ENCODE measurements at places on chromosomes 7 and 10.

GRCh38 chr7:44180631-44181030 is 8.6 kb downstream of the GCK start:
- DNase-seq = no peak

- peak; percentile 16 for DNase-seq
These were observed 516.4 kb upstream of the ZMIZ1 start for GRCh38 chr10:78552261-78552811.

DNA sequence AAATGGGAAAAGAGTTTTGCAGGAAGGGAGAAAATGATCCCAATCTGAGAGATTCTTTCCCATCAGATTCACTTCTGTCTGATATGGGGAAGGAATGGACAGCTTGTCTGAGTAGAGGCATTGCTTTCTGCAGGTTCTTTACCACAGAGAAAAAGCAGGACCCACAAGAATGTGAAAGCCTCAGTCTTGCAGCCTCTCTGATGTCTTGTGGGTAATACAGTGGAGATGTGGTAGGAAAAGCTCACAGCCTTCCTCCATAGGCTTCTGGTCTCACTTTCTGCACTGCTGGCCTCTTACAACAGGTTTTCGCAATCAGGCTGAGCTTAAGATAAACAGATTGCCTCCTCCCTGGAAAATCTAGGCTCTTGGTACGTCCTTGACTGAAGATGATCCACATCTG is 551 bp downstream of the IFIT1 start:
- peak; percentile 96 for DNase-seq

DNA sequence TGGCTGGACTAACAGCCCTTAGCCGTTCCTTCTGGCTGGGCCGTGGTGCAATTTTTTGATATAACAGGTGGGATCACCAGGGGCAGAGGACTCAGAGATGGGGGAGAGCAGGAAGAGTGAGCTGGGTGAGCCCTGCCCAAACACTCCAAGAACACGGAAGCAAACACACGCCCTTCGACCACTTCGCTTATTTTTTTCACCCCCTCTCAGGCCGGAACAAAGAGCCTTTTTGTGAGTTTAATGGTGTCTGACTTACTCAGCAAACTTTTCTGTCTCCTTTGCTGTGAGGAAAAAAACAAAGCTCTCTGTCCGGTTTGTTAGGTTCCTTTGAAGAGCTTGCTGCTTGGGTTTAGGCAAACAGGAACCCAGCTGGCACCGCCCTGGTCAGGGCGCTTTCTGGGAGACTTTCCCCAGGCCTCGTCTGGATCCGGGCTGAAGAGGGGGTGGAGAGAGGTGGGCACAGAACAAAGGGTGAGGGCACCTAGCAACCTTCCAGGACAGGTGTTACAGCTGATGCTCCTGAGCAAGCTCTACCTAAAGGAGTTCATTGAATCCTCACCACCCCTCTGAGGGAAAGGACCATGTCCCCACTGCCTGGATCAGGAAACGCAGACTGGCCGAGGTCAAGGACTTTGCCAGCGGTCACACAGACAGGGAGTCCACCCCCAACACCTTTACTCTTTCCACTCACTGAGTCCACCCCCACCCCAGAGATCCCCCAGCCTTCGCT is 23.3 kb downstream of the CALML3 start:
- no peak for DNase-seq

DNA sequence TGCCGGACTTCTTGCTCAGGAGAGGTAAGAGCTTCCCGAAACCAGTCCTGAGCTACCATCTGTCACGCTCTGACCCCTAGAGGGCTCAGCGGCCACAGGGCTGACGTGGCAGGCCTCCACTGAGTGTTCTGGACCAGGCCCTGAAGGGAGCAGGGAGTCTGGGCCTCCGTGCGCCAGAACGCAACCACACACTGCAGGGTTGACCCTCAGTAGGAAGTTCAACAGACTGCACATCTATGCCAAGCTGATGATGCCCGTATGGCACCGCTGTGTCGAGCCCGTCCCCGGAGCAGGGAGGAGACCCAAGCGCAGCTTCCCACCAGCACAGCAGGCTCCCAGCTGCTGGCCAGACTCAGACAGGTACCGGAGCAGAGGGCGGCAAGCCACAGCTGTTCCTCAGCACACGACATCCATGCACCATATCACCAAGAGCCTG is 39.2 kb downstream of the CAMK2B start:
- no peak for DNase-seq

DNA sequence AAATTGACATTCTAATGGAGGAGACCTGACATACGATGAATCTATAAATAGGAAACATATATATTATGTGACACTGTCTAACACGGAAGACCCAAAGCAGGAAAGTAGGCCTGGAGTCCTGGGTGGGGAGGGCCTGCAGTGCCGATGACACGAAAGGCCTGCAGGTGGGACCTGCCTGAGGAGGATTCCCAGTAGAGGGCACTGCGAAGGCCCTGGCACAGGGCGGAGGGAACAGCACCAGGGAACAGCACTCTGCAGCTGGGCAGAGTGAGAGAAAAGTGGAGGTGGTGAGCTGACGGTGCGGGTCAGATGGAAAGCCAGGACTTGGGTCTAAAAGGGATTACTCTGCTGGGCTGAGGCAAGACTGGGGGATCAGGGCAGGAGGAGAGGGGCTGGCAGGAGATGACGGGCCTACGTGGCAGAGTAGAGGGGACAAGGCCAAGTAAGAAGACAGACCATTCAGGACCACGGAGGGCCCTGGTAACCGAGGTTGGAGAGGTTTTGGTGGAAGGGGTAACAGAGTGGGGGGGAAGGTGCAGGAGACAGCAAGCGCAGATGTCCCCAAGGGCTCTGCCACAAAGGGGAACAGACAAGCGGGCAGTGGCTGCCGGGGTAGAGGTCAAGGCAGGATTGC is 8.1 kb downstream of the ZNF746 start:
- DNase-seq = no peak

GRCh38 chr7:135147899-135148721 is at the start of gene TMEM140:
Gene TMEM140, plus strand, starts transcription at chr7:135148072. Its CDS starts 16,370 bp downstream, at chr7:135164442.
- DNase-seq = peak; percentile 87

DNA sequence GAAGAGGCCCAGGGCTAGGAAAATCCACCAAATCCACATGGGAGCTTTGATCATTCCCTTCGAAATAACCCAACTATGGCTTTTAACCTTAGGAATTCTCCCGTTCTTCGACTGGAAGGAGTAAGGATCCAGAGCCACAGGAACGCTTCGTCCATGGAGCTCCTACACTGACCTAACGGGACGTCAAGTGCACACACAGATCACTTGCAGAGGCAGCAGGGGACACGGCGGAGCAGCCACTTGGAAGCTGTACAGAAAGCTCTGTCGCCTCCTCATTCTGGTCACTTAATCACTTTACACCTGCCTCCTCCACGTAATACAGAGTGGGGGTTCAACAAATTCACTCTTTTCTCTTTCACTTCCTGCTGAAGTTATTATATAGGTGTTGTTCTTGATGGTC is 43.9 kb downstream of the RSU1 start:
- DNase-seq = no peak

DNA sequence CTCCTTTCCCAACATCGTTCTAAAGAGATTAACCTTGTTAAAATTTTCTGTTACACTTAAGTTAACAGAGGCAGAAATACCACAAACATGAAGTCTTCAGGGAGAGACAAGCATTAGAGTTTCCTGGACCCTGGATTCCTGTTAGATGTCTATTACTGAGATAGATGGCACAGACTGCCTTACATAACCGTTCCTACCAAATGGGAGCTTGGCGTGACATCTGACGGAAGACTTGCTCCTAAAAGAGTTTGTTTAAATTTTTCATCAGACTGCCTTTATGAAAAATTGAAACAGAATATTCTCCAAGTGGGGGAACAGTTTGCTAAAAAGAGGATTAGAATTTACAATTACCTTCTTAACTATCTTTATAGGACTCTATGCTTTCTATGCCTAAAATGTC is 22.7 kb downstream of the ANK3 start:
- DNase-seq = no peak

- DNase-seq = no peak
These were observed 64.5 kb downstream of the ST7 start for GRCh38 chr7:117017702-117018266.

- no peak for DNase-seq
These were observed 805.6 kb downstream of the NRG3 start for GRCh38 chr10:82680608-82681007.

DNA sequence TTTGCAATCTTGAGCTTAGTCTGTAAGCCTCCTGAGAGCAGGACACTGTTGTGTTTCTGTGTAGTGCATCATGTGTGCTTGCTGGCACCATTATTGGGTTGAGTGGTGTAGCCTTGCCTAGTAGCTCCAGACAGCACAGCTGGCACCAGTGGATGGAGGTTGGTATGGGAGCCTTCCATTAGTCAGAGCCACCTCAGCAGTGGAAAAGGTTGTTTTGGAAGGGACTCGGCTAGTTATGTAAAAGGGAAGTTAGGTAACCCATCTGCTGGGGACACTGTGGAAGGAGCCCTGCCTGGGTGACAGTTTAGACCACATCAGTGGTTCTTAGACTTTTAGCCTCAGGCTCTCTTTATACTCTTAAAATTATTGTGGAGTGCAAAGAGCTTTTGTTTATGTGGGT is 16.3 kb downstream of the MINDY4 start:
- no peak for DNase-seq

GRCh38 chr7:43533801-43534479 is 49.0 kb upstream of the STK17A start:
- DNase-seq = peak; percentile 48

GRCh38 chr7:65373608-65374351 is at the start of gene ZNF92:
Gene ZNF92, plus strand, starts transcription at chr7:65373855. Its CDS starts 143 bp downstream, at chr7:65373998.
- DNase-seq = peak; percentile 95

DNA sequence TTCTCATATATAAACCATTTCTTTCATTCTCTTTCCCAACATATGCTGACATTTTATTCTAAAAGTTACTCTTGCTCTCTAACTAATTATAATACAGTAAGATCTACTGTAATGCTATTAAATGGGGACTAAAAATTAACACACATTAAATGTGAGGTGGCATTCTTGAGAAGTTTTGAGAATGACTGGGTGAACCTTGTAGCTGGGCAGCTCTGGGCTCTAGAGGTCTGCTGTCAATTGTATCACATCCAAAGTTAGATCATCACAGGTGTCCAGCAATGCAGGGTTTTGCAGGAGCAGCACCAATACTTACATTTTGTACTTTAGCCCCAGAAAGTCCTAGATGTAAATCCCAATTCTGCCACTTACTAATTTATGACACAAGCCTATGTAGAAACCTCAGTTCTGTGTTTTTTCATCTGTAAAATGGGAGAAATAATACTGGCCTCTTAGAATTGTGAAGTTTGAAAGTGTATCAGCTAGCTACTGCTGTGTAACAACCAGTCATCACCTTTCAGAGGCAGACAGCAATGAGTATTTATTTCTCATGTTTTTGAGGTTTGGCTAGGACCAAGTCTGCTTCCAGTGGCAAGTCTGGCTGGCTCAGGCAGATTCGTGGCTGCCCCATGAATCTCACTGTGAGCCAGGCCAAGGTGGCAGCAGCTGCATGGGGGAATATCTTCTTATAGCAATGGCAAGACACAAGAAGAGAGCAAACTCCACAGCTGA is 79.6 kb upstream of the EMX2 start:
- no peak for DNase-seq

GRCh38 chr10:8168836-8169235 is 114.3 kb downstream of the GATA3 start:
- DNase-seq = no peak

GRCh38 chr10:53664282-53665019 is 891.9 kb upstream of the MBL2 start:
- DNase-seq = peak; percentile 0

DNA sequence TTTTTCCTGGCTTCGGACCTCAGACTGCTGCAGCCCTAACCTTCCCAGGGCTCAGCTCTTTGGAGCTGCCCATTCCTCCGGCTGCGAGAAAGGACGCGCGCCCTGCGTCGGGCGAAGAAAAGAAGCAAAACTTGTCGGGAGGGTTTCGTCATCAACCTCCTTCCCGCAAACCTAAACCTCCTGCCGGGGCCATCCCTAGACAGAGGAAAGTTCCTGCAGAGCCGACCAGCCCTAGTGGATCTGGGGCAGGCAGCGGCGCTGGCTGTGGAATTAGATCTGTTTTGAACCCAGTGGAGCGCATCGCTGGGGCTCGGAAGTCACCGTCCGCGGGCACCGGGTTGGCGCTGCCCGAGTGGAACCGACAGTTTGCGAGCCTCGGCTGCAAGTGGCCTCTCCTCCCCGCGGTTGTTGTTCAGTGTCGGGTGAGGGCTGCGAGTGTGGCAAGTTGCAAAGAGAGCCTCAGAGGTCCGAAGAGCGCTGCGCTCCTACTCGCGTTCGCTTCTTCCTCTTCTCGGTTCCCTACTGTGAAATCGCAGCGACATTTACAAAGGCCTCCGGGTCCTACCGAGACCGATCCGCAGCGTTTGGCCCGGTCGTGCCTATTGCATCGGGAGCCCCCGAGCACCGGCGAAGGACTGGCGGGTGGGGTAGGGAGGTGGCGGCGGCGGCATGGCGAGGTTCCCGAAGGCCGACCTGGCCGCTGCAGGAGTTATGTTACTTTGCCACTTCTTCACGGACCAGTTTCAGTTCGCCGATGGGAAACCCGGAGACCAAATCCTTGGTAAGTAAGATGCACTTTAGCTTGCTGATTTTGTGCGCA is at the start of gene PLXDC2:
Gene PLXDC2 (plus strand): TSS at position 22 of the 820 bp plus-strand sequence.
- peak; percentile 64 for DNase-seq

DNA sequence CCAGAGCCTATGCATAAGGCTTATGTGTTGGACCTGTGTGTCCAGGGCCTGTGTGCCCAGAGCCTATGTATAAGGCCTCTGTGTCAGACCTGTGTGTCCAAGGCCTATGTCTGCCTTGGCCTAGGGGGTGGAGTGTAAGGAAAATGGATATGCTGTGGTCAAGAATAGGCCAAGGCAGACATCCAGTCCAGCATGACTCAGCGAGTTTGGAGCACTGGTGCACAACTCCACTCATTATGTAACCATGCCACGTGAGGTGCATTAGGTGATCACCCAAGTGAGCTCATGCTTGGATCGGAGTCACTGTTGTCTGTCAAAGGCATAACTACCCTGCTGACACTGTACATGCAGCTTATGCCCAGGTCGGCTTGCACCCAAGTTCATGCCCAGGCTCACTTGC is 238.9 kb downstream of the CACNA2D1 start:
- DNase-seq = peak; percentile 97

DNA sequence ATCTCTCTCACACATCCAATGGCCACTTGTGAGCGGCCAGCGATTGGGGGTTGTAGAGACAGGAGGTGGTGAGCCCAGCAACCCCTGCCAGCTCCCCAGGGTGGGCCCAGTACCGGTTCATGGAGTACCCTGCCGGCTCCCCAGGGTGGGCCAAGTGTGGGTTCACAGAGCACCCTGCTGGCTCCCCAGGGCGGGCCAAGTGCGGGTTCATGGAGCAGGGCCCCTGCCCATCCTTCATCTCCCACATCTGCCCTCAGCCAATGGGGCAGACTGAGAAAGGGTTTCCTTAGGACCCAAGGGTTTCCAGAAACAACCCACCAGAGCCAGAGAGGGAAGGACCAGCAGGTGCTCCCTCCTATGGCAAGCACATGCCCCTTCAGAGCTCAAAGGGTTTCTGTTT is 21.4 kb upstream of the SLIT1 start:
- no peak for DNase-seq

- no peak for DNase-seq
These were observed 16.5 kb downstream of the NPS start for GRCh38 chr10:127565583-127565982.

- DNase-seq = no peak
These were observed 29.5 kb downstream of the RPA3 start for GRCh38 chr7:7688956-7689355.

- DNase-seq = peak; percentile 70
These were observed 16.1 kb upstream of the PIK3CG start for GRCh38 chr7:106848851-106849442.

All from iris pigment epithelial cell (primary cell).